ENCODE measurements at places on chromosomes 7 and 10. TPM values are rescaled to one million over a fixed set of nuclear protein-coding genes. Genes with fewer than 3 reads are reported as not detected.

- DNase-seq, result no peak
These were observed 162.9 kb downstream of the CDK14 start for GRCh38 chr7:90758933-90759562.

- DNase-seq, result no peak
These were observed 269.1 kb downstream of the ZMYND11 start for GRCh38 chr10:404346-404745.

GRCh38 chr7:2108501-2109250 is 124.1 kb downstream of the MAD1L1 start:
- no peak for DNase-seq

GRCh38 chr10:71964098-71964742 is at the start of gene CHST3:
Gene CHST3 (plus strand): TSS chr10:71964395. CDS start chr10:72005843, 41,448 bp downstream.
- DNase-seq, result peak; percentile 20

DNA sequence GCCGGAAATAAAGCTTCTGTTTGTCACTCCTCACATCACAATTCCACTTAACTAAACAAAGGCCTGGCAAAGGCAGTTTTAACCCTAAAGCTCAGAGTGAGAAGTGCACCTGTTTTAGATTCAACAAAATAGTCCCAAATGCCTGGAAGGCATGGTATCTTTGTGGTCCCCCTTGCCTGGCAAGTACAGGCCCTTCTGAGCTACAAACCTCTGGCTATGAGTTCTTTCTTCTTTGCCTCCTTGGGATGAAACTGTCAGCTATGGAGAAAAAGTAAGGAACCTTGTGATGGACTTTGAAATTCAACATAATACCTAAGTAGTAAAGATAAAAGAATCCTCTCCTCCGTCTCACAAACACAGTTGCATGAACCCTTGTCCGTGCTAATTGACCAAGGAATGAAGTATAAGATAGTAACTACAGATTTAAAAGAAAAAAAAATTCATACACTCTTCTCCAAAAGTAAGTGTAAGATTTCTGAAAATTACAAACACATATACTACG is 244.5 kb upstream of the ETV1 start:
- DNase-seq, result no peak

- DNase-seq, result no peak
These were observed 5.8 kb downstream of the IKZF1 start for GRCh38 chr7:50310361-50310760.

DNA sequence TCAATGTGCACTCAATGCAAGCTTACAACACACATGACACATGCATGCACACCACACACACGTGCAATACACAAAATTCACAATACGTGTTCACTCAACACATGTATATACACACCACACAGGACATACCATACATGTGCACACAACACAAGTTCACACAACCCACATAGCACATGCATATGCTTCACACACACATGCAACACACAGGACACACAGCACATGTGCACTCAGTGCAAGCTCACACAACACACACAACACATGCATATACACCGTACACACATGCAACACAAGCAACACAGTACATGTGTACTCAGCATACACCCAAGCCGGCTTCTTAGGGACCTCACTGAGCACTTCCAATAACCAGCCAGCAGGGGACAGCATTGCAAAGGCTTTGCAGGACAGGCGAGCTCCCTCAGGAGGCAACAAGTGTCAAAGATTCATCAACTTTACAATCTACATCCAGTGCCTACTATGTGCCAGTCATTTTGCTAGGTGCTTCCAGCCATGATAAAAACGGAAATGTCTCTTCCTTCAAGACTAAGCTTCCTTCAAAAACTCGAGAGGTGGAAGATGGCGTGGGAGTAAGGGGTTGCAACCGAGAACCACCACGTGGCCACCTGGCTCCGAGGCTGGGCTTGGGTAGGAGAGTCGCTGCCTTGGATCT is 61.1 kb downstream of the JCAD start:
- DNase-seq, result peak; percentile 85

DNA sequence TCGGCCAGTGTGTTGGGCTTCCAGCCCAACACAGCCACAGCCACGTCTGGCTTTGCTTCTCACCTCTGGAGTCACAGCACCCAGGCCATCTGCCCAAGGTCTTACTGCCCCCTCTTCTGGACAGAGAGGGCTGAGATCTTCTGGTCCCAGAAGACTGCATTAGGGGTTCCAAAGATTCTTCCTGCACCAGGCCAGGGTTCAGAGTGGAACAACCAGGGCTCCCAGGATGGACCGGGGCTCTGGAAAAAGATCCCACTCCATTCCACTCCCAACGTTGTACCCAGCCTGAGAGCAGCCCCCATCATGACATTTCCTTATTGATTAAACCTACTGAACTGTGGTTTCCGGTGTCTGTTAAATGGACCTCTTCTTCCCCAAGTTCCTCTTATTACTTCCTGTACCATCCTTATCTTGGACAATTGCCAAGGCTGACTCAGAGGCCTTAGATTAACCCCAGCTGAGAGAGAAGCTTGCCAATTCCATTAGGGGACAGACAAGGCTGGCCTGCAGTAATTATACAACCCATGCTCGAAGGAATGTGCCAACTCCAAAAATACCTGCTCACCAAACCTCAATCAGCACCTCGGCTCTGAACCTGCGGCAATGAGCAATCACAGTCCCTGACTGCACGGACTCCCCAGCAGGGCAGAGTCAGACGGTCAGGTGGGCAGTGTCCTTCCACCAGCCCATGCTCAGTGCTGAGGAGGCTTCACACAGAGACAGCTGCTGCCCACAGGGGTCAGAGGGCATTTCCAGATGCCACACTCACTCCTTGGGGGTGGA is 47.9 kb upstream of the NPFFR1 start:
- peak; percentile 56 for DNase-seq

ERVW-1 gene
- total RNA-seq, result not detected

- DNase-seq, result no peak
These were observed 141.5 kb upstream of the VWC2 start for GRCh38 chr7:49631960-49632359.

GRCh38 chr7:91557789-91558404 is 293.7 kb downstream of the FZD1 start:
- no peak for DNase-seq

- no peak for DNase-seq
These were observed 111.8 kb downstream of the JAZF1 start for GRCh38 chr7:28068811-28069216.

GRCh38 chr7:7851991-7852390 is 116.6 kb upstream of the GLCCI1 start:
- DNase-seq, result no peak

- DNase-seq, result no peak
These were observed 191.3 kb upstream of the CDCA7L start for GRCh38 chr7:22137026-22137425.

DNA sequence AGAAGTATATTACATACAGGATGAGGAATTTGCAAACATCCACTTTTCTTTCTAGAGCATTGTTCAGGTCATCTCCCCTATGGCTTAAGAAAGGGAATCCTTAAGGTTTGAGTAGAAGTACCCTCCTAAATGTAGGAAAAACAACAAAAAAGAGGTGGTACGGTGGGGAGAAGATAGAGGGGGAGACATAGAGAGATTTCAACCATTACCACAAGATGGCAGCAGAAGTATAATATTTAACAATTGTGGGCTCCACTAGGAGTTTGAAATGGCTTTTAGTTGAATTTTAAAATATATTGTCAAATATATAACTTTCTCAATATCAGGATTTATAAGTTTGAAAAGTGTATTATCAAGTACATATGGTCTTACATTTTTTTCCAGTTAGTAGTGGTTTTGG is 72.7 kb upstream of the PRKG1 start:
- DNase-seq, result no peak

ADCY1 gene
- not detected for total RNA-seq

- no peak for DNase-seq
These were observed 71.2 kb downstream of the BMPR1A start for GRCh38 chr10:86827639-86828038.

TBL2 gene
- total RNA-seq, result 12.2 TPM

DNA sequence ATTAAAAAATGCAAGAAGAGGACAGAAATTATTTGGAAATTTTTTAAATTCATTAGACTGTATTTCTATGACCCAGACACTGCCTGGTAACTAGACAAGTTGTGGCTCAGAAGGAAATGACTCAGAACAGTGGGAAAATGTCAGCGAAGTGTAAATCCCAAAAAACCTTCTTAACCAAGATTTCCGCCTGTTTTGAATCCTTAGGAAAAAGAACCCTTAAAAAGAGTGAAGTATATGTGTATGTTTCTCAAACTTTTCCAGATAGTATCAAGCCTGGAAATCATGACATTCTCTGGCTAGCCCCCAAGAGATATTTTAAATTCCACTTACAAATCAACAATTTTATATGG is 42.7 kb upstream of the PLXNA4 start:
- no peak for DNase-seq

GPR26 gene
- total RNA-seq, result not detected

DNA sequence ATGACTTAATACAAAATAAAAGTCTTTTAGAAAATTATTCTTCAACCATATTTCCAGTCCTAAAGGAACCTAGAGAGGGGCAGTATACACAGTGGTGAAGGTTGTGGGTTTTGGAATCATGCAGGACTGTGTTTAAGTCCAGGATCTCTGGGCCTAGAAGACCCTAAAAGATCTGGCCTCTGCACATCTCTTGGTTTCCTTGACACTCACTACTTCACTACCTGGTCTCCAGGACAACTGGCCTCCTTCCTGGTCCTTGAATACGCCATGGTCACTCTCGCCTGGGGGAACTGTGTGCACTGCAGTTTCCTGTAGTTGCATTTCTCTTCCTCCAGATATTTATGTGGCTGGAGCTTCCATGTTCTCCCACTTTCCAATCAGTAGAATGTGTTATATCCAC is 182.7 kb upstream of the SLC26A5 start:
- no peak for DNase-seq

STEAP1B gene
- total RNA-seq, result not detected

LGI1 gene
- not detected for total RNA-seq
